K562 (cell line): ENCODE measurements at places on chromosomes 4 and X.

DNA sequence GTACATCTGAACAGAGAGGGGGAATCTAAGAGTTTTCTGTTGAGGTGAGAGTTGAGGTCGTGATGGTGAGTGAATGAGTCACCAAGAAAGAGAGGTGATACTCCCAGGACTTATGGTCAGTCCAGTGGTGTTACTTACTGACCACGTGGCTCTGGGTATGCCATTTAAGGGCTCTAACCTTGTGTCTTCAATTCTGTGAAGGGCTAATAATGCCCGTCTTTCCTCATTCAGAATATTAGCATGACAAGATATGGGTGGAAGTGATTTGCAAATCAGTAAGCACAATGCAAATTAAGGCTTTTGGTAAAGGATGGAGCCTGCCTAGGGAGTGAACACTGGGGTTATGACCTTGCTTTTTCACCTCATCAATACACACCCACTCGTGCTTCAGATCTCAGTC lies 75.2 kb downstream of the COQ2 start:
- no peak for DNase-seq

GRCh38 chrX:153926858-153927671 lies 1.0 kb upstream of the ARHGAP4 start:
- DNase-seq: peak; percentile 78

DNA sequence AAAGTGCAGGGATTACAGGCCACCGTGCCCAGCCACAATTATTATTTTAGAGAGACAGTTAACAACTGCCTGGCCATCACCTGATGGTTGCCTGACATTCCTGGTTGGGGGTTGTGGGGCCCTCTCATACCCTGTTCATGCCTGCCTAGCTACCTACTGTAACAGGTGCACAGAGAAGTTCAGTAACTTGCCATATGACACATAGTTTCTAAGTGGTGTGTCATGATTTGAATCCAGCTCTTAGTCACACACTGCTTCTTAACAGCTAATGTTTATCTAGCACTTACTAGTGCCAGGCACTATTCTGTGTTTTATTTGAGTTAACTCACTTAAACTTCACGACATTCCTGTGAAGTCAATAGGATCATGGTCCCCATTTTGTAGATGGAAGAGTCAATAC lies 122.7 kb upstream of the JADE1 start:
- no peak for DNase-seq

DNA sequence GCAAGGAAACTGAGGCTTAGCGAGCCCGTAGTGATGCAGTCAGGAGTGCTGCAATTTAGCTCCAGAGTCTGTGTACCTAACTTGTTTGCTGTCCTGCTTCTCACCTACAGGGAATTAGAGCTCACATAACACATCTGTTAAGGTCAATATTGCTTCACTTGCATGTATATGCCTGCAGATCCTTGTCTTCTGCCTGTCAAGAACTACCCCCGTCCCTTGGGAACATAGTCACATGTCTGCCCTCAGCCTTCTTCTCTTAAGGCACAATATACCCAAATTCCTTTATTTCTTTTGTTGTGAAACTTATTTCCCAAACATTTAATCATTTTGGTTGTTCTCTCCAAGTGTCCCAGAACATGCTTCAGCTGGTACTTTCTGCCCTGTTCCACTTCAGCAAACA lies 103.3 kb upstream of the LEF1 start:
- no peak for DNase-seq

GRCh38 chr4:93828332-93828994 lies at the start of gene ATOH1:
TSS of gene ATOH1 (plus strand) at chr4:93828753. CDS start at chr4:93828927, 174 bp downstream.
- DNase-seq: no peak

GRCh38 chr4:107801766-107802211 lies 22.9 kb upstream of the SGMS2 start:
- no peak for DNase-seq
